A673 (cell line): ENCODE measurements at places on chromosomes 13 and 19. TPM values are rescaled to one million over a fixed set of nuclear protein-coding genes. Genes with fewer than 3 reads are reported as not detected.
A peak's percentile ranks its signal among the peaks of the same experiment; 100 is the strongest.

ZNF582 gene
- 2.7 and 3.0 TPM in 2 replicates for total RNA-seq

FCHO1 gene
- total RNA-seq = 2.1 and 5.0 TPM in 2 replicates

ZNF763 gene
- 0.24 TPM in 1 of 2 replicates, not detected in the other for total RNA-seq

S1PR5 gene
- 0.41 and 1.1 TPM in 2 replicates for total RNA-seq

GPR12 gene
- not detected in 2 replicates for total RNA-seq

ATP8B3 gene
- 8.7 and 10.7 TPM in 2 replicates for total RNA-seq

IGSF23 gene
- not detected in 2 replicates for total RNA-seq

ZNF99 gene
- total RNA-seq = not detected in 2 replicates

NTN5 gene
- not detected in 2 replicates for total RNA-seq

DNA sequence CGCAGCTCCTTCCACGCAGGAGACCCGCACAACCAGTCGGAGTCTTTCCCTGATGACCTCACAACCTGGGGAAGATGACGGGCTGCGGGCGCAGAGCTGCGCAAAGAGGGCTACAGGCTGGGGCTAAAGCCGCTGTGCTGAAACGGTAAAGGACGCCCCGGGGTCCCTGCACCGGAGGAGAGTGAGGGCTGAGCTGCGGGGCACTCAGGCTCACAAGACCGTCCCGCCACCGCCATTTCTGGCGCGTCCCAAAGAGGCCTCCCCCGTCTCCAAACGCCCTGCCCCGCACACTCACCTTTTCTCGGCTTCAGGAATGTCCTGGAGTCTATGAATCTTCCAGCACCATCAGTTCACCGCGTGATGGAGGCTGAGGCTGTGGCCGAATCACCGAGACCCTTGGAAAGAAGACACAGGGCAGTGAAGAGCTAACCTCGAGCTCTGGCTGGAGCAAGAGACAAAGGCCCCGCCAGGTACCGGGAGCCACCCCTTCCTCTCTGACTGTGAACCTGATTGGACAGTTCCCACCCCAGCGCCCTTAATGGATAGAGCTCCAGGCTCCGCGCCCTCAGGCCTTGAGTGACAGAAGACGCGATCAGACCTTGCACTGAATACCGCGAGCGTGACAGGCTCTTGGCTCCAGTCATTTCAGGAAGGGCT, 41.8 kb upstream of the ZNF429 start:
- DNase-seq = no peak

GRCh38 chr19:10001899-10002298, 8.4 kb downstream of the COL5A3 start:
- DNase-seq = peak; percentile 32

DNA sequence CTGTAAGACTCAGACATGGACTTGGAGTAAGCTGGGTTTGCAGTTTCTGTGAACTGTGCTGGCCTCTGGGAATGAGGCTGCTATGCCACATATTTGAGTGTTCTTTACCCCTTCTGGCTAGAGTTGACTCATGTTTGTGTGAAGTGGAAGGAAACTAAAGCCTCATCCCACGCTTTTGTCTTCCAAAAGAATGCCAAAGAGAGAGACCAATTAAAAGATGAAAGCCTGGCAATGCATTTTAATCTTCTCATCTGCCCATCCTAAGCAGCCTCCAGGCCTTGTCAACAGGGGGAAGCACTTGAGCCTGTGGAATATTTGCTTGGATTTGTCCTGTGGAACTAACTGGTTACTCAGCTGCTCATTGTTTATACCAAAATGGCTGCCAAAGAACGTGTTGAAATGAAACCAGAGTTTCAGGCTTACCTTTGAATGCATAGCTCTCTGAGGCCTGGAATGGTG, 49.1 kb downstream of the LMO7 start:
- peak; percentile 56 for DNase-seq

DNA sequence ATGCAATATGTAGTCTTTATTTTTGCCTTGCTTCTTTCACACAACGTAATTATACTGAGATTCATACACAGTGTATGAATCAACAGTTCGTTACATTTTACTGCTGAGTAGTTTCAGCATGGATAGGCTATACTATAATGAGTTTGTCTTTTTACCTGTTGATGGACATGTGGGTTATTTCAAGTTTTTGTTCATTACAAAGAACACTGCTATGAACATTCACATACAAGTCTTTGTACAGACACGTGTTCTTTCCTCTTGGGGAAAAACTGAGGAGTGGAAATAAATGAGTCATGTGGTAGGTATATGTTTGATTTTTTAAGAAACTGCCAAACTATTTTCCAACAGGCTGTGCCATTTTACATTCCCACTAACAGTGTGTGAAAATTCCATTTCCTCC, 35.1 kb downstream of the ENOX1 start:
- DNase-seq = no peak

DNA sequence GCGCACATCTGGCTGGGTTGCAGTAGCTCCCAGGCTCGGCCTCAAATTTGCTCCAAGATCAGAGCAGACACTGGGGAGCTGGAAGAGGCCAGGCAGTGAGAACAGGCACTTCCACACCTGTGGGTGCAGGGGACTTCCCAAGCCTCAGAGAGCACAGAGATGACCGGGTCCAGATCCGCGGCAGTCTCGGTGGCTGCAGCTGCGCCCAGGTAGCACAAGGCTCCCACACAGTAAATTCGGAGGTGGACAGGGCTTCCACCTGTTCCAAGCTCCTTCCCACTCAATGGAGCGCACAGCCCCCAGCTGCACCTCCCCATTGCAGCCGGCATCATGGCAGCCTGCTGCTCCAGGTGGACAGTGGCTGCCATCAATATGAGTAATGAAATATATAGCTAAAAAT, 1417.4 kb upstream of the SLC10A2 start:
- no peak for DNase-seq

DNA sequence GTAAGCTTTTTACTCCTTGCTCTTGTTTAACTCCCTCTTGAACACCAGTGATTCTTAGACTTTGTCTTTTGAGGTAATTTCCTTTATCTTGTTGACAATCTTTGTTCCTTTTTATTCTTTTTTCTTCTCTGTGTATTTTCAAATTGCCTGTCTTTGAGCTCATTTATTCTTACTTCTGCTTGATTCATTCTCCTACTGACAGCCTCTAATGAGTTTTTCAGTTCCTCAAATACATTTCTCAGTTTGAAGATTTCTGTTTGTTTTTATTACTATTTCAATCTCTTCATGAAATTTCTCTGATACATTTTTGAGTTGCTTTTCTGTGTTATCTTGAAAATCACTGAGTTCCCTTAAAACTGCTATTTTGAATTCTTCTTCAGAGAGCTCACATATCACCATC, 154.1 kb downstream of the ATP8A2 start:
- DNase-seq = no peak

DNA sequence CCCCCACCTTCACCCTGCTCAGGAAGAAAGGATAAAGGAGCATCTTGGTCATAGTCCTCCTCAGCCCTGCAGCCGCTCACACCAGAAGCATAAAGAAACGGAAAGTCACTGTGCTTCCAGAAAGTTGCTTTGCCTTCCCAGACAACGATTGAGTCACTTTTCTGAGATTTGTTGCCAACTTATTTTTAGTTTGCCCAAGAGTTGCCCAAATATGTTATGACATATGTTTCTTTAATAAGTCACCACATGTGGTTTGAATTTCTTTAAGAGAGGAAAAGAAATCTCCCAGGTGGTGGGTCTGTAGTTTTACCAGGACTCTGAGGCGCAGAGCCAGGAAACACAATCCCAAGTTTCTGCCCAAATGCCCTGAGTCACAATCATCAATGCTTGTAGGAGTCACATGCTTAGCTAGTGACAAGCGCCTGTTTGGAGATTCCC, 63.4 kb upstream of the LRCH1 start:
- DNase-seq = peak; percentile 41

DNA sequence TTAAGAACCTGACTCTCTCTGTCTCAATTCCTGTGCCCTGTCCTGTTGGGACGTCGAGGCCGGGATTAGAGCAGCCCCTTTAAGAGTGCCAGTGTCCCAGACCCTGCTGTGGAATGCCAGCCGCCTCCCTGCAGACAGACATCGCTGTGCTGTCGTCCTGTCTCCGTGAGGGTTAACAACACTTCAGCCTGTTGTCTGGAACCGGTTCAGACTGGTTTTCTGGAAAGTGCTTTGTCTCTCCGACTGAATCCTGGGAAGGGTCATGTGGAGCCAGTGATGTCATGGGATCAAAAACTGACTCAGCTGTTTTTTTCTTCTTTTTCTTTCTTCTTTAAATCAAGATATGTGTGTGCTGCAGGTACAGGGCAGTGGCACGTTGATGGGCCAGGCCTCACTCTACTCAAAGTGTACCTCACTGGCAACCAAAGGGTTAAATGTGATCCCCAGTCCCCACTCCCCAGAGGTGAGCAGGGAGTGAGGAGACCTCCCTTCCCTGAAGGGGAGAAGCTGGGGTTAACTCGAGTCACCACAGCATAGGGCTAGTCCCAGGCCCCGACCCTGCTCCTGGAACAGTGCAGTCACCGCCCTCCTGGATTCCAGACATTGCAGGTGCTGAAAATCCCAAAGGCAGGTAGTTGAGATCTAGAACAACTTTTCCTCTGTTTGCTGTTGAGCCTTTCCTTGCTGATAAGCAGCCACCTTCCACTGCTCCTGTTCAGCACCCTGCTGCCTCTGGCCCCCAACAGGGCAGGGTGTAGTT, 50.8 kb downstream of the TSSK6 start:
- peak; percentile 66 for DNase-seq

DNA sequence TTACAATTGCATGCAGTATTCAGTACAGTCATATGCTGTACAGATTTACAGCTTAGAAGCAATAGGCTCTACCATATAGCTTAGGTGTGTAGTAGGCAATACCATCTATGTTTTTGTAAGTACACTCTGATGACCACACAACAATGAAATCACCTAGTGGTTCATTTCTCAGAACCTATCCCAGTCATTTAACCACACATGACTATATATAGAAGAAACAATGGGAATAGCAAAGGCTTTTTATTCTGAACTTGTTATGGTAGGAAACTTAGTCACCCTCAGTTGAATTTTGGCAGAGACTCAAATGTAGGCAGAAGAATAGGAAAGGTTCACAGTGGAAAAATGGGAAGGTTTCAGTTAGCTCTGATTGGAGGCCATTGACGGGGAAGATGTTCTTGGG, 1075.1 kb upstream of the MIR17HG start:
- DNase-seq = no peak

- DNase-seq = no peak
These were observed 1479.2 kb downstream of the UQCRFS1 start for GRCh38 chr19:27733551-27734266.

GRCh38 chr13:32384702-32385101, 43.2 kb downstream of the N4BP2L1 start:
- DNase-seq = no peak

- no peak for DNase-seq
These were observed 11.7 kb upstream of the ZNF181 start for GRCh38 chr19:34722353-34722752.

DNA sequence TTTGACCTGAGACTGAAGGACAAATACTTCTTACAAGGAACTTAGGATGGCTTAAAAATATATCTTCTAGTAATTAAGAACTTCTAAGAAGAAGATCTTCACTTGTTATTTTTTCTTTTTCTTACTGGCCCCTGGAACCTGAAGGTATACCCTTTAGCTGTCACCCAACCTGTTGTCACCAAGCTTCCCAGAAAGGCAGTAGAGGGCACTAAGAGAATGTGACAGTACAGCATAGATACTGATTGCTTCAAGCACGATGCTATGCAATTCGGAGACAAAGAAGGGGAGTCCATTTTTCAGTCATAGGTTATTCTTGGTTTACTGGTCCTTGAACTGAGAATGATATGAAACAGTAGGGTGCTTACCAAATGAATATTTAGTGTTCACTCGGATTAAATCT, 208.3 kb upstream of the PCDH9 start:
- peak; percentile 36 for DNase-seq

- DNase-seq = no peak
These were observed 43.8 kb downstream of the CAPN12 start for GRCh38 chr19:38700350-38700901.

GRCh38 chr13:52738719-52739467, 727 bp downstream of the CNMD start:
- peak; percentile 61 for DNase-seq

GRCh38 chr19:1177322-1178114, 3.5 kb upstream of the SBNO2 start:
- DNase-seq = no peak

DNA sequence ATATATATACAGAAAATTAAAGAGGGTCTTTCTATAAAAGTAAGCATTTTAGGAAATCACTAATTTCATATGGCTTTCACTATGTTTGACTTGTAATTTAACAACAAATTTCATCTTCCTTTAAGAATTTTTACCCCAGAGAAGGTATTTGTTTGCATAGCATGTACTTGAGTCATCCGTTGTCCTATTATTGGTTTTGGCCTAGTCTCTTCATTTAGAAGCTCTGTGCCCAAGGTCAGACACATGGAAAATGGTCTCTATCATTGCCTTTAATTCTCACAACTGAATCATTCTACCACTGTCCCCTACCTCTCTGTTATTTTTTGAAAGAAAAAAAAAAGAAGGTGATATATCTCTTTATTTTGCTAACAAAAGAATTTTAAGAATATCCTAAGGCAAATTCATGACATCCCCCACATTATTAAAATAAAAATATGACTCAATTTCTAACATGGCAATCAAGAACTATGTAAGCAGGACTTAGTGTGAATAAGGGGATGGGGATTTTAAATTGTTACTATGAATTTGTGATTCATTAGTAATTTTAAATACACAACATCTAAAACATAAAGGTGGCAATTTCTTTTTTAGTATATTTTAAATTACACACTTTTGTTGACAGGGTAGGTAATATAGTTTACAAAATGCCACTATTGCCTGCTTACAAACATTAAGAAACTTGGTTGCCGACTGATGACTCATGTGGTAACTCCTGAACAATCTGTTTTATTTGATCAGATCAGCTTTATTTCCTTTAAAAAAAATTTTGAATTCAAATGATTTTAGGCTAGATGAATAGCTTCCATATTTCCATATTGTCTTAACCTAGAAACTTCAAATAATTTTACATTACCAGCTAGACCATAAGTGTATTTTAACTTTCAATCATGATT, 13.9 kb downstream of the SLITRK5 start:
- DNase-seq = no peak

- DNase-seq = no peak
These were observed 12.1 kb downstream of the EPS15L1 start for GRCh38 chr19:16459680-16460079.

- peak; percentile 77 for DNase-seq
These were observed 546 bp downstream of the UBXN6 start for GRCh38 chr19:4456843-4457653.
